Activated CD4-positive, alpha-beta T cell treated with anti-CD3 and anti-CD28 coated beads, Interleukin-2, amount 50 U/mL, for 1 hour (primary cell): ENCODE measurements at places on chromosomes 2 and 18.

DNA sequence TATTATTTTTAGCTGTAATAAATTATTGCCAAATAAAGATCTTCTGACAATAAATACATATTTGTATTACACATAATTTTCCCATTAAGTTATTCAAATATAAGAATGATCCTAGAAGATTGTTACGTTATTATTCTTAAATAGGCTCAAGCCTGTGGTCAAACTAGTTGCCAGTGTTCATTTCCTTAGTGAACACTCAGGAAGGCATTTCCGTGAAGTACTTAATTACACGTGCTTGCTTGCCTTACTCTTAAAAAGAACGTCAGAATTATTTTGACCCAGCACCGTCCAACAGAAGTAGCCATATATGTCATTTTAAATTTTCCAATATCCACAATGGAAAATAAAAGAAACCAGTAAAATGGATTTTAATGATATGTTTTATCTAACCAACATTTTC is 249.8 kb downstream of the TXNL1 start:
- no peak for DNase-seq

DNA sequence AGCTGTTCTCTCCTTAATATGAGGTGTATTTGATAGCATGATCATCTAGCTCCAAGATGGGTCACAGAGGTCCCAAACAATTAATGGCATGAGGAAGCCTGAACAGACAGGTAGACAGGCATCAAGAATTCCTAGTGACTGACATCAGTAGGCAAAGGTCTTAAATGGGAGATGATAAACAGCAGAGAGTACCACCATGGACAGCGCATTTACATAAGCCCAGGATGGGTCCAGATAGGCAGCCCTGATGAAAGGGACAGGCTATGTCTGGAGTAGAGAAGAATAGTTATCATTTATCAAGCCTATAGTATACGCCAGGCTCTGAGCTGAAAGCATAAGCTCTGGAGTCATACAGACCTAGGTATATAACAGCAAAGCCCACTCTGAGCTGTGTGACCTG is 434.7 kb upstream of the SETBP1 start:
- no peak for DNase-seq

- no peak for DNase-seq
These were observed 19.2 kb downstream of the DAW1 start for GRCh38 chr2:227890495-227891079.

DNA sequence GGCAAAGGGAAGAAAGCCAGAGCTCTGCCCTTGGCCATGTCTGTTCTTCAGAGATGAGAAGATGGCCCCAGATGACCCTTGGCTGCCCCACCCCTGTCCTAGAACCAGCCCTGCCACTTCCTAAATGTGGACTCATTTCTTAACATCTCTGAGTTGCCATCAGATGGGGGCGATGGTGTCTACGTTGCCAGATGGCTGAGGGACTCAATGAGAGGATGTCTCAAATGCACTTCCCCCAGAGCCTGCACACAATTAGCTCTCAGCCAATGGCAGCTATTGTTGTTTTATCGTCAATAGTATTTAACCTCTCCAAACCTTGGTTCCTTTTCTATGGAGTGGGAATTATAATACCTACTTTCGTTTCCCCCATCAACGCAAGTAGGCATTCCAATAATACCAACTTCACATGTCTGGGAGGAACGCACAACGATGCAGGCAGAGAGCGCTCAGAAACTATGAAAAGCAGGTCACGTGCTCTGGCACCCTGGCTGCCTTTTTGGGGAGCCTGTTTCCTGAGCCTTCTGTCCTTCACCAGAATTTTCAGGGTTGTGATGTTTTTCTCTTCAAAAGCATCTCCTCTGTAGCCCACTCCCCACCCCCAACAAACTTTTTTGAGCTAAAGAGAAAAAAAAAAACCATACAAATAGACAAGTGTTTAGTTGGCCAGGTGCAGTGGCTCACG is 100.3 kb downstream of the MCFD2 start:
- no peak for DNase-seq

GRCh38 chr2:9652267-9652666 is 21.5 kb upstream of the YWHAQ start:
- DNase-seq = no peak

DNA sequence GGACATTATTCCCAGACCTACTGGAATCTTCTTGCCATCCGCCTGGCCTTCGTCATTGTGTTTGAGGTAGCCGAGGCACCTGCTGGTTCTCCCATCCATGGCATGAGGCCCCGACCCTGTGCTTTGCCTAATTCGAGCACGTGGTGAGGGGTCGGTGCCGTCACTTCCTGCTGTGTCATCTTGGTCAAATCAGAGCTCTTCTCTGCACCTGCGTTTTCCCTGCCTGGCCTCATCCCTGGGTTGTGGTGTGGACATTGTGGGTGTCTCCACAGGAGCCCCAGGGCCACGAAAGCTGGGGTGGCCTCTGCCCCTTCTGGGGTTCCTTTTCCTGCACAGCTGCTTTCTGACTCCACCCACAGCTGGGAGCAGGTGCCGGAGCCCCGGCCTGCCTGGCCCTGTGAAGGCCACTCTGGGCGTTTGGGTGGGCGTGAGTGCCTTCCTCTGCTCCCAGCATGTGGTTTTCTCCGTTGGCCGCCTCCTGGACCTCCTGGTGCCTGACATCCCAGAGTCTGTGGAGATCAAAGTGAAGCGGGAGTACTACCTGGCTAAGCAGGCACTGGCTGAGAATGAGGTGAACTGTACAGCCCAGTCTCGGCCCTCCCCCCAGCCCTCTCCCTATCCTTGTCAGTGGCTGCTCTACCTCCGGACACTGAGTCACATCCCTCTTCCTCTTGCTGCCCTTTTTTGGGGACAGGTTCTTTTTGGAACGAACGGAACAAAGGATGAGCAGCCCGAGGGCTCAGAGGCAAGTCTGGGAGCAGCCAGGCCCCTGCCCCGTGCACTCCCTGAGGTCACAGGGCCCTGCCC is 34.9 kb downstream of the ANO7 start:
- no peak for DNase-seq

DNA sequence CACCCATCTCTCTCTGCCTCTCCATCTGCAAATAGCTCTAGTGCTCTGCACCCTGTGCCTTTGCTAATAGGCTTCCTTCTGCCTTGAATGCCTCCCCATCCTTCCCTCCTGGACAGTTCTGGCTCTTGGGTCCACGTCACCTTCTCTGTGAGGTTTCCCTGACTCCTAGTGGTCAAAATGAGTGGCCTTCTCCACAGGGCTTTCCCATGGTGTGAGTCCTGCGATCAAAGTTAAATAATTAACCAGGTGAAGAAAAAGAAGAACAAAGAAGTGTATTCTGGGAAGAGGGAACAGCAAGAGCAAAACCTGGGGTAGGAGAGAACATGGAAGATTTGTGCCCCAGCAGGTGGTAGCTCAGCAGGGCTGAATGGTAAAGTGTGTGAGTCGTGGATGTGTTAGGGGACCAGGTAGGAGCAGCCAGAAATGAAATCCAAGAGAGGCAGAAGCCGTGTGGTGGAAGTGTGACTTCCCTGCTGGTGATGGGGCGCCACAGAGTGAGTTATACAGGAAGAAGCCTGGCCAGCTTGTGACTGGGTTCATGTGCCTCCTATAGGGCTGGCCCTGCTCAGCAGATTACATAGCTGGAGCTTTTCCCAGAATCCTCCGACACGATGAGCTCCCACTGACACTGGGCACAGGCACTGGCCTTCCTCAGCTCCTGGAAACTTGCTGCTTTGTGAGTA is 93.8 kb upstream of the LDAH start:
- DNase-seq = no peak

GRCh38 chr2:226971770-226972169 is 135.9 kb downstream of the RHBDD1 start:
- no peak for DNase-seq

GRCh38 chr2:177322801-177323261 is 58.3 kb upstream of the NFE2L2 start:
- DNase-seq = no peak

- no peak for DNase-seq
These were observed 54.0 kb upstream of the PGAP1 start for GRCh38 chr2:196980473-196980872.

GRCh38 chr2:109067631-109068125 is 61.3 kb upstream of the SH3RF3 start:
- DNase-seq = no peak

DNA sequence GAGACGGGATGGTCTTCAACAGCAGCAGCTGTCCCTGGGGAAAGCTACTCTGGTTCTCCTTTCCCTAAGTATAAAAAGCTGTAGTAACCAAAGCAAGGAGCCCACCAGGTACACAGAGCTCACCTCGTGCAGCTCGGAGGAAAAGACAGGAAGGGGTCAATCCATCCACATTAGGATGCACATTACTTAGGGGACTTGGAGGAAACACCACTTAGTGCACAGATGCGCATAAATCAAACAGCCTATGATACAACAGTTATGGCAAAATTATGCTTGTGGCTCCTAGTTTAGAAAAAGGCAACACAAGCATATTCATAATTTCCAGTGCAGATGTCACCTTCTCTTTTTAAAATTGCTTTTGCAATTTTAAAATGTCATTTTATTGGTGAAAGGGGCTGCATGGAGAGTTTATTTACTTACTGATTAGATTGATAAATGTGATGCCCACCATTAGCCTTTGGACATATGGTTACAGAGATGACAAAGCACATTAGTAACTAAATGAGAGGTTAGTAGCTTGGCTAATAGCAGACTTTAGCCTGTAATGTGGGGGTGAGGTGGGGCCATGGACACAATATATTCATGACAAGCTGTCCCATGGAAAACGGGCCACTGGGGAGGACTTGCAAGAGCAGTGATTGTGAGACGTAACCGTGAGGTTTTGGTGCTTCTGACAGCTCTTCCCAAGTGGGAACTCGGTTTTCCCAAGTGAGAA is 199.8 kb downstream of the MYT1L start:
- no peak for DNase-seq

GRCh38 chr2:38474715-38475566 is 97.9 kb upstream of the ATL2 start:
- DNase-seq = no peak

DNA sequence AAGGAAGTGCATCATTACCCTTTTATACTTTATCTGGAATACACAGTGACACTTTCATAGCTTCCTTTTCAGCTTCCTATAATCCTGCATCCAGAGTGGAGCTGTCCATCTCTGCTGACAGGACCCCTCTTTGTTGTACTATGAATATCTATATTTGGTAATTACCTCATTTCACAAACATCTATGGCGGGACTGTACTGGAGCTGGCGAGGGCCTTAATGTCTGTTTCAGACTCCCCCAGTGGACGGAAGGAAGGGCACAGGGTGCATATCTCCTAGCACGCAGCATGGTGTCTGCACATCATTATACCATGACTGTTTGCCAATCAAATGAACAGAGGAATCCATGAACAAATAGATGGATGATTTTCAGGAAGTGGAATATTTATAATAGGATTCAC is 142.3 kb downstream of the SOX11 start:
- no peak for DNase-seq

DNA sequence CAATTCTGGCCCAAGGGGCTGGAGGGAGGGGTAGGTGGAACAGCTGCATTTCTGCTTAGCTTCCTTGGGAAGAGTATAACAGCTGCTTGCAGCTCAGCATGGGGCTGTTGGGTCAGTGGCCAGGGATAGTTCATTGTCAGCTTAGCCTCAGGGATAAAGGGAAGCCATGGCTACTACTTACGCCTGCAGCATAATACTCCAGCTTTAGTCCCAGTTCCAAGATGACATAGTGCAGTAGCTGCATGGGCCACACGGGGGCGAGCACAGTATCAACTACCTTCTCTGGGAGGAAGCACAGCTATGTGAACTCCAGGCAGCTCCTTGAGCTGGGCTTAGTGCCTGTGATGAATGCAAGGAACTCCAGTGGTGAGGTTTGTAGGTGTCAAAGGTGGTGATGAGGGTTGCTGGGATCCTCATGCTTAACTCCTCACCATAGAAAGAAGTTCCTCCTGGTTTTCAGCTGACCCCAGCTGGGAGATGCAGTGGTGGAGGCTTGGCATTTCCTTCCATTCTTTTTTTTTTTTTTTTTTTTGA is 35.4 kb upstream of the RHOB start:
- peak; percentile 72 for DNase-seq

DNA sequence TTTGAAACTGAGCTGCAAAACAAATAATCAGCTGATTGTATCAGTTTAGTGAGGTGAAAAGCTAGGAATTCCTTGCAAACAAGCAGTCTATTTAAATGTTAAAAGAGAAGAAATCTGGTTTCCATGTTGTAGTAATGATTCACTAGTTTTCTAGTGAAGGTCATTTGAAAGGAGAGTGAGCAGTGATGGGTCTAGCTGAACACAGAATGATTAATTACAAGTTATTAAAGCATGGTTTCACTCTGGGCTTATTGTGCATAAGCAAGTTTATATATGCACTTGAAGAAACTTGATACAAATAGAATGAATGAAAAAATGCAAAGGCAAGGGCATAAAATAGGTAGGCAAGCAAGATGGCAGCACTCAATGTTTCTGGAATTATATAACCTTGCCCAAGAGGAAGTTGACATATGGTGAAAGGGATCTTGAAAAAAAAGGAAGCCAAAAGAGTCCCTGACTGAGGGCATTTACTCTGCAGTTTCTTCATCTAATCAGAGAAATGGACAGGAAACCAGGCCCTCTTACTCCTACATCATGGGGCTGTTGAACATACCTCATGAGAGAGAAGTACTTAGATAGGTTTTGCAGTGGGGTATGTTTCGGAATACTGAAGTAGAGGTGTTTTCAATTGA is 53.2 kb downstream of the PLCL1 start:
- DNase-seq = no peak

DNA sequence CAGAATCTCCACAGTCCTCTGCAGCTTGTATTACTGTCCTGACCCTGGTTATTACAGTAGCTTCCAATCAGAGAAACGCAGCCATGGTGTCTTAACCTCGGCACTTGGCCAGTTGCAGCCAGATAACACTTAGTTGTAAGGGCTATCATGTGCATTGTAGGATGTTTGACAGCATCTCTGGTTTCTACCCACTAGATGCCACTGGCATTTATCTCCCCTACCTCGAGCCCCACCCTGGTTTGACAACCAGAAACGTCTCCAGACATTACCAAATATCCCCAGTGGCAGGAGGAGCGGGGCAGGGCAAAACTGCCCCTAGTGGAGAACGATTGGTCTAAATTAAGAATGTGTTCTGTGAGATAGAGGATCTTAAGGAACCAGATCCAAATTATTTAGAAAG is 13.1 kb downstream of the DSG2 start:
- no peak for DNase-seq

DNA sequence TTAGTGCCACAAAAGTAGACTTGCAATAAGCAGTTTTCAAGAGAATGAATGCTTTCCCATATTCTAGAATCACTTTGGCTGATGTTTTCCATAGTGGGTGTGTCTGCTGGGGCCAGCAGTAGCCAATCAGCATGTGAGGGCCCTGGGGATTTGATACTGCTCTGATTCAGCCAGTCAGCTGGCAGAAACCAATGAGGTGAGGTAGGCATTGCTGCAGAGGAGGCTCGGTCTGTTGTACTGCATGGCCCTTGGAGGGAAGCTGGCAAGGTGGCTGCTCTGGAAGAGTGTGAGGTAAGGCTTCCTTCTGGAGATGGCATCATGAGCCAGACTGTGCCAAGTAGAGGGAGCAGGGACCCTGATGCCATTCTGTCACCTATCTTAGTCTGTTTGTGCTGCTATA is 22.7 kb downstream of the TMEM87B start:
- no peak for DNase-seq

- no peak for DNase-seq
These were observed 54.8 kb downstream of the TMEM200C start for GRCh38 chr18:5840547-5840946.
